ENCODE measurements at places on chromosomes 11 and 22.

DNA sequence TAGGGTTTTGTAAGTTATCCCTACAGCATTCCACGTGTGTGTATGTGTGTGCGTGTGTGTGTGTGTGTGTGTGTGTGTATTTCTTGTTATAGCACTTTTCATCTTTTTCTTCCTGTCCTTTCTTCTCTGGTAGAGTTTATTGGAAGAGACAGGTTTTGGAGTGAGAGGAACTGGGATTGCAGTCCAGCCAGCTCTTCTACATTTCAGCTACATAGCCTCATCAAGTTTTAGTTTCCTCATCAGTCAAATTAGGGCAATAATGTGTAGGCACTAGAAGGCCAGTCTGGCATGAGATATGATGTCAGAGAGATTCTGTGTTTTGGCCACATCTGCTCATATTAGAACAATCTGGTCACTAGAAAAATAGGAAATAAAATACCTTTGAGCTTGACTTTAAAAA, 1283.5 kb upstream of the TENM4 start:
- DNase-seq = no peak

GRCh38 chr11:5473921-5474320, 14.6 kb upstream of the OR52D1 start:
- DNase-seq = no peak

DNA sequence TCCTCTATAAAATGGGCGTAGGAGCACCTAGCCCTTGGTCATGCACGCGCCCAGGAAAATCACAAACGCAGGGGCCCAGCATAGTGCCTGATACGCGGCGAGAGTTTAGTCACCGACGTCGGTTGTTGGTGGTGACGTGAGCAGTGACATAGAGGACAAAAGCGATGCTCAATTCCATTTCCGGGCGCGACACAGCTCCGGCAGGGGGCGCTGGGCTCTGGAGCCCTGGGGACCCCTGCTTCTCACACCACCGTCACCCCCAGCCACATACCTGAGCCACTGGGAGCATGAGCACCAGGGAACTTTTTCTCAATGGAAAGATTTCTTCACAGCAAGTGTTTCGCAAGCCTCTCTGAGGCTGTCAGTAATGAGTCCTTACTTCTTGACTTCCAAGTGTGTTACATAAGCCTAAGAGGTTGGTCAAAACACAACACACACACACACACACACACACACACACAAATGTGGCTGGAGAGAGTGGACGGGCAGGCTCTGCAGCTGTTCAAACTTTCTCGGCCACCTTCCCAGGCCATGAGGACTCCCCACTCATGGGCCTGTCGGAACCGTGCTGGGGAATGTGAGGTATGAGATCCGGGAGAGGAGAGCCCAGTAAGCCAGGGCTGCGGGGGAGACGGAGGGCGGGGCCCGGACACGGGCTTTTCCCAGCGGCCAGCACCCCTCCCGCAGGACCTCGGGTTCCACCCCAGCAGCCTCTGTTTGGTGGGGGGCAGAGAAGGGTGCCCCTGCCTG, 36.9 kb upstream of the LINC01488 start:
- peak; percentile 63 for DNase-seq

DNA sequence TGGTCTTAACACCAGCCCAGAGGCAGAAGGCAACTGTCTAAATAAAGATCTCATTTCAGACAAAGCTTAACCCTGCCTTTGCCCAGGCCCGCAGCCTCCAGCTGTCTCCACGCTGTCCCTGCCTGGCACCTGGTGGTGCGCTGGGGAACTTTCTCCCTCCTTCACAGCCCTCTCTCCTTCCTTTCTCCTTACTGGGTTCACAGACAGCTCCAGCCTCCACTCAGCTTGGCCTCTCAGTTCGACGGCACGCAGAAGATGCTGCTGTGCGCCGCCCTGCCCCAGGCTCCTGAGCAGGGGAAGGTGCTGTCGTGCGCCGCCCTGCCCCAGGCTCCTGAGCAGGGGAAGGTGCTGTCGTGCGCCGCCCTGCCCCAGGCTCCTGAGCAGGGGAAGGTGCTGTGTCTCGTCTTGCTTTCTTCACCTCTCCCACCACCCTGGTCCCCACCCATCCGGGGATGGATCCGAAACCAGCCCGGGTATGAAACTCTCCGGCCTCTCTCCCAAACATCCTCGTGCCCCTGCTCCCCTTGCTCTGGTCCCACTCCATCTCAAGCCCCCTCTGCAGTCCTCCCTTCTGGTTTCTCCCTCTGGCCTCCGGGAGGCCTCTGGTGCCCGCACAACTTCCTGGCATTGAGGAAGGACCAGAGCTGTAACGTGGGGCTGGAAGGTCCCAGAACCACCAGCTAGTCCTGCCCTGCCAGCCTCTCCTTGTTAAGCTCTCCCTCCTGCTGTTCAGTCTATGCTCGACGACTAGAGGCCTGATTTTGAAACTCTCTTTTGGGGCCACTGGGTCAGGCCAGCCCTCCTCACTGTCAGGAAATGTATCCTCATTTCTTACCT, 22.9 kb upstream of the JAM3 start:
- no peak for DNase-seq

- DNase-seq = no peak
Observed at GRCh38 chr11:100810146-100810545, 123.1 kb downstream of the ARHGAP42 start.
